Immature natural killer cell (primary cell): ENCODE measurements at places on chromosomes 11 and 22.

DNA sequence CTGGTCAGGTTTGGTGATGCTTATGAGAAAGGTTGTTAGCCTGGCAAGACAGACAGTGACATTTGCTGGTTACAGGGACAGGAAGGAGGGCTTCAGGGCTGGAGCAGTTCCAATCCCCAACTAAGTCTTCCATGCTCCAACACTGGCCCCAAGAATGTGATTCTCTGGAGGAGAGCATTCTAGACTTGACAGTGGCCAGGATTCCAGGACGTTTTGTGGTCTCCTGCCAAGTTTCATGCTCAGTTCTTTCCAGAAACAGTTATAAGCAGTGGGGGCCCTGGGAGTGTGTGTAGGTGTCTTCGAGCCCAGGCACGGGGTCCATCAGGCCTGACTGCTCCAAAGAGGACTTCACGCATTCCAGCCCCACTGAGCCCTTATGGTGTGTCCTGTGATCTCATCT, 8.9 kb upstream of the GRK3 start:
- DNase-seq = no peak

DNA sequence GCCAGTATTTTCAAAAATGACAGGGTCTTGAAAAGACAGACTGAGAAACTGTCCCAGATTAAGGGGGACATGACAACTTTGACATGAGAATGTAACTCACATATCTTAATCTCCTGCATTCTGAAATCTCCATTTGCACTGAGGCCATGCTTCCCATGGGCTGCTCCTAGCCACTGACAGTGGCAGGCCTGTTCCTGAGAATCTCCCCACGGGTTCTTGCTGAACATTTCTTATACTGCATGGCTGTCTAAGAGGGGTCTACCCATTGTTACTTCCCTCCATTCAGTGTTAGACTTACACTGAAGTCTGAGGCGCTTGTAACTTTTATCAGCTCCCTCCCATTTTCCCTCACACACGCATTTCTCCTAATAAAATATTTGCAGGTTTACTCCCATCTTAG, 1.5 kb downstream of the CEP295 start:
- no peak for DNase-seq

DNA sequence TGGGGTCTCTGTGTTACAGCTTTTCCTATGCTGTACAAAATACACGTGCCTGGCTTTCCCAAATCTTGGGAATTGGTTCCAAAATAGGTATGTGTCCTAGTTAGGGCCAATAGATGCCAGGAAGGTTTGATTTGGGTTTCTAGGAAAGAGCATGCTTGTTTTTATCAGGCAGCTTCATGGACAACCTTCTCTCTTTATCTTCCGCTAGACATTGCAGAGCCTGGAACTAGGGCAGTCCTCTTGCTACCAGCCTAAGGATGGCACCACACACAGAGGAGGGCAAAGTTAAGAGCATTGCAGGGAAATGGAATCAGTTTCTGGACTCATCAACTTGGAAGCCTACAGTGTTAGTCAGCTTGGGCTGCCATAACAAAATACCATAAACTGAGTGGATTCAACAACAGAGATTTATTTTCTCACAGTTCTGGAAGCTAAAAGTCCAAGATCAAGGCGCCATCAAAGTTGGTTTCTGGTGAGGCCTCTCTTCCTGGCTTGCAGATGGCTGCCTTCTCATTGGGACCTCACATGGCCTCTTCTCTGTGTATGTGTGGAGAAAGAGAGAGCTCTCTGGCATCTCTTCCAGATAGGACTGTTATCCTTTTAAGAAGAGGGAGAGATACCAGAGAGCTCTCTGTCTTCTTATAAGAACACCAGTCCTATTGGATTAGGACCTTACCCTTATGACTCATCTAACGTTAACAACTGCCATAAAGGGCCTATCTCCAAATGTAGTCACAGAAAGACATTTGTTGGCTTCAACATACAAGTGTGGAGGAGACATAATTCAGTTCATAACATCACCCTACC, 27.3 kb upstream of the CREB3L1 start:
- DNase-seq = no peak

GRCh38 chr11:47589584-47589976, 3.1 kb downstream of the FAM180B start:
- DNase-seq = no peak

- DNase-seq = no peak
Observed at GRCh38 chr11:126403658-126404057, 48.2 kb downstream of the ST3GAL4 start.

GRCh38 chr11:103202048-103202651, 92.9 kb downstream of the DYNC2H1 start:
- no peak for DNase-seq

GRCh38 chr22:46201059-46201757, 48.9 kb downstream of the CDPF1 start:
- DNase-seq = peak; percentile 51

DNA sequence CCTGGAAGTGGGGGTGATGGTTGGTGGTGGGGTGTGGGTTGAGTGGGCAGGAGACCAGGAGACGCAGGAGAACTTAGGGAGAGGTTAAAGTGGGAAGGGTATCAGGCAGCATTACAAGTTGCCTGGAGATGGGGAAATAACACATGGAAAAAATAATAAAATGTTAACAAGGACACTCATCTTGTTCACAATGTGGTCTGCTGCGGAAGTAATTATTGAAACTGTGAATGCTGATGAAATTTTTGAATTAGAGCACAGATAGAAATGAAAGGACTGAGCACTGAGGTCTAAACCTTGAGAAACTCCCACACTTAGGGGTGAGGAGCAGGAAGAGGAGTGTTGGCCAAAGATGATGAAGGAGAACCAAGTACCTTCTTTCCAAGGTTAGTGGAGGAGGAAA, 346.0 kb upstream of the PLET1 start:
- no peak for DNase-seq

- no peak for DNase-seq
Observed at GRCh38 chr11:73493956-73494598, 103.8 kb downstream of the FAM168A start.

- DNase-seq = no peak
Observed at GRCh38 chr22:49768951-49769690, 58.6 kb downstream of the BRD1 start.

GRCh38 chr11:10291801-10292638, 2.0 kb downstream of the SBF2 start:
- no peak for DNase-seq

GRCh38 chr11:72721689-72722049, 30.5 kb downstream of the ARAP1 start:
- peak; percentile 81 for DNase-seq

- DNase-seq = no peak
Observed at GRCh38 chr11:69499918-69500284, 18.4 kb downstream of the LINC01488 start.

DNA sequence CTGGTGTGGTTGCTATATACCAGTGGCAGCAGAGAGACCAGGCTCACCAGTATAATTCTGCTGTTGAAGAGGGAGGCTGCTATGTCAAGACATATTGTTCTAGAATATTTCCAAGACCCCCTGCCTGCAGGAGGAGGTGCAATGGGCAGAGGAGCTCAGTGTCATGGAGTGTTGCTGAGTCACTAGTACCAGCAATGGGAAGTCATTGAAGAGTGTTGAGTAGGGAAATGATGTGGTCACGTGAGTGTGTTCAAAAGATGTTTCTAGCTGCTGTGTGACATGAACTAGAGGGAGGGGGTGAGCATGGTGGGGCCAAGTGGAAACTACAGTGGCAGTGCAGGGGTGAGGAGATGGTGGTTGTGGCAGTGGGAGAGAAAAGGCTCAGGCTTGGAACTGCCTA, 76.3 kb upstream of the BIRC3 start:
- no peak for DNase-seq

- no peak for DNase-seq
Observed at GRCh38 chr11:77636731-77637344, 756 bp downstream of the CLNS1A start.

- DNase-seq = no peak
Observed at GRCh38 chr22:19604711-19605268, 80.6 kb upstream of the CLDN5 start.

DNA sequence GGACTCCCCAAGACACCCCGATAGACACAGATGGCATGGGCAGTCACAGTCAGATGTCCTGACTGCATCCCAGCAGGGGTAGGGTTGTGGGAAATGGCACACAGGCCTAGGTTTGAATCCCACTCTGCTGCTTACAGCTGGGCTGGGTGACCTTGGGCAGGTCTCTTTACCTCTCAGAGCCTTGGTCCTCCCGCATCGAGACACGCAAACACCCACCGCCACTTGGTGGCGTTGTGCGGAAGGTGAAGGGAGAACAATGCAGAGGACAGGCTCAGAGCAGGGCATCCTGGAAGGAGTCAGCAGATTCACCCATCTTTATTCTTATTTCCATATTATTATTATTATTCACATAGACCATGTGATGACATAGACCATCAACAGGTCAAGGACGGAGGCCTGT, 140.5 kb downstream of the MIAT start:
- no peak for DNase-seq

DNA sequence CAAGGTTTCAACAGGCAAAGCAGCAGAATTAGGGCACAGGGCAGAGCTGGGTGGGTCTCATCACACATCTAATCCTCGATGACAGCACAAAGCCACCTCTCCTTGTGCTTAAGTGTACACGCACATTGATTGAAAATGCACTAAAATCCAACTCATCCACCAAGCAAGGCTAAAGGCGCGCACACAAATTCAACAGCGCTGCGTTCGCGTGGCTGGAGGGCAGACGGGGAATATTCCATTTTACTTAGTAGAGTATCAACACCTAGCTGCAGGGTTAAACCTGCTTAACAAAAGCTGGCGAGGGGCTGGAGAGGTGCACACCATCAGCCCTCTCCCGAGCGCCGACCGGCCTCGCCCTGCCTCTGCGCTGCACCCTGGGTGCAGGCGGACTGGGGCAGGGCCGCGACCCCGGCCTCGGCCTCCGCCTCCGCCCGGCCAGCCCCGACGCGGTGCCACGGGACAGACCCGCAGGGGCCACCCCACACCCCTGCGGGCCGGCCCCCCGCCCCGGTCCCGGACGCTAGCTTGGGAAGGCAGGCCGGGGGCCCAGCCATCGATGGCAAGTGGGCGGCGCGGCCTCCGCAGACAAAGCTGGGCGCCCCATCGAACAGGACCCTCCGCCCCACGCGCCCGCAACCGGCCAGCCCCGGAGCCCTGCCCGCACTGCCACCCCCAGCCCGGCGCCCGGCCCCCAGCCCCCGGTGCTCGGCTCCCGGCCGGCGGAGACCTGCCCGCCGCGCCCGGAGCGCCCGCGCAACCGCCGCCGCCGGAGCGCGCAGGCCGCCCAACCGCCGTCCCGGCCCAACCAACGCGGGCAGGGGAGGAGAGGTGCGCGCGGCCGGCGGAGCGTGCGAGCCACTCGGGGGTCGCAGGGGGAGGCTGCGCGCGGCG, 929 bp downstream of the PRDM10 start:
- DNase-seq = peak; percentile 14

DNA sequence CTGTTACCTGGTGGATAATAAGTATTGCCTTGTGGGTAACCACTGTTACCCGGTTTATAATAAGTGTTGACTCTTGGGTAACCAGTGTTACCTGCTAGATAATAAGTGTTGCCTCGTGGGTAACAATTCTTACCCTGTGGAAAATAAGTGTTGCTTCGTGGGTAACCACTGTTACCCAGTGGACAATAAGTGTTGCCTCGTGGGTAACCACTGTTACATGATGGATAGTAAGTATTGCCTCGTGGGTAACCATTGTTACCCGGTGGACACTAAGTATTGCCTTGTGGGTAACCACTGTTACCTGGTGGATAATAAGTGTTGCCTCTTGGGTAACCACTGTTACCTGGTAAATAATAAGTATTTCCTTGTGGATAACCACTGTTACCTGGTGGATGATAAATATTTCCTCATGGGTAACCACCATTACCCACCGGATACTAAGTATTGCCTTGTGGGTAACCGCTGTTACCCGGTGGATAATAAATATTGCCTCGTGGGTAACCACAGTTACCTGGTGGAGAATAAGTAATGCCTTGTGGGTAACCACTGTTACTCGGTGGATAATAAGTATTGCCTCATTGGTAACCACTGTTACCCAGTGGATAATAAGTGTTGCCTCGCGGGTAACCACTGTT, 8.7 kb upstream of the NXPE4 start:
- DNase-seq = no peak

- peak; percentile 98 for DNase-seq
Observed at GRCh38 chr22:20116951-20117632, at the start of gene TRMT2A. Gene TRMT2A, minus strand, starts transcription at chr22:20117226. Its CDS starts 320 bp downstream, at chr22:20116906.

DNA sequence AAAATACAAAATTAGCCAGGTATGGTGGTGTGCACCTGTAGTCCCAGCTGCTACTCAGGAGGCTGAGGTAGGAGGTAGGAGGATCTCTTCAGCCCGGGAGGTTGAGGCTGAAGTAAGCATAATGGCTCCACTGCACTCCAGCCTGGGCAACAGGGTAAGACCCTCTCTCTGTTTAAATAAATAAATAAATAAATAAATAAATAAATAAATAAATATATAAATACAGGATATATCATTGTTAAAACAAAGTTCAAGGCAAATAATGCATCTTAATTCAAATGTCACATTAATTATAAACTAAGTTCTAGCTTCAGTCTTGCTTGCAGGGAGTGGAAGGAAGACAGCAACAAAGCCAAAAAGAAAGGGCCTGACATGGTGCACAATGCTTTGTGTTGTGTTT, 44.5 kb upstream of the PANX1 start:
- DNase-seq = no peak

- no peak for DNase-seq
Observed at GRCh38 chr22:37129866-37130441, 19.8 kb downstream of the IL2RB start.

DNA sequence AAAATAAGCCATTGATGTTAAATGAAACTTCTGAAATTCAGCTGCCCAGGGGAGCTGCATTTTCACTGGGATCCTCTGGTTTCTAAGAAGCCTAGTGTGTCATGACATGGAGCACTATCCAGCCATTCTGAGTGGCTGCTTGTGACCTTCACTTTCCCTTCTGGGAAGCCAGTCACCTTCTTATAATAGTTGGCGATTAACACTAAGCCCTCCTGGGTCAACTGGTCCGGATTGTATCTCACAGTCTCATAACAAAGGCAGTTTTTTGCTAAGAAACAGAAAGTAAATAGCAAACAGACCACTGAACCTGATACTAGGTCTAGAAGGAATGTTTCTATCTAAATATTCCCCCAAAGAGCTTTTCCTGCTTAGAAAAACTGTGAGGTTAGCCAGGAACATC, 7.9 kb downstream of the CSRP3 start:
- DNase-seq = no peak

DNA sequence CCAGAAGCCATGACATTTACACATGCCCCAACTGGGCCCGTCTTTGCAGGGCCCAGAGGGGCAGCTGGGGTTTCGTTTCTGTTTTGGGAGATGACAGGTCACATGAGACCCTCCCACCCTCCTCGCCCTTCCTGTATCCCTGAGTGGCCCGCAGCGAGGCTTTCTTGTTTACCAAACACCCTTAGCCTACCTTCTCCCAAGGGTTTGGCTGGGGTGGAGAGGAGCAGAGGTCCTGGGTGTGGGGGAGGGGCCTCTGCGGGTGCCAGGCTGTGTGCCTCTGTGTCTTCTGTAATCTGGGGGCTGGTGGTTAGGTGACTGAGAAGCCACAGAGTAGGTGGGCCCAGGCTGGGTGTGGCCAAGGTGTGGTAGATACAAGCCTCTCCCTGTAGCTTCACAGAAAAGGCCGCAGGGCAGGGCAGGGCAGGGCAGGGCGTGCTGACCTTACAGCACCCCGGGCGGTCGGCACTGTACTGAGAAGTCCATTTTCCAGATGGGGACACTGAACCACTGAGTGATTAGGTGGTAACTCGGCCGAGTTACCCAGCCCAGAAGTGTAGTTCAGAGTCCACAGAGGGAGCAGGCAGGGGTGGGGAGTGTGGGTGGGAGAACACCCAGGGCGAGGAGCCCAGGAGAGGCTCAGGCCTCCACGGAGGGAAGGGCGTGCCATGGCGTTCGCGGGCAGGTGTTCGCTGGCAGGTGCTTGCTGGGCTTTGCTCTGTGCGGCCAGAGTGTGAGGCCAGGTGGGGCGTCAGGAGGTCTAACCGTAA, 8.7 kb downstream of the PRR5 start:
- DNase-seq = peak; percentile 76
